Karpas-422 (cell line): ENCODE measurements at places on chromosomes 5 and 9. TPM values are rescaled to one million over a fixed set of nuclear protein-coding genes. Genes with fewer than 3 reads are reported as not detected.

NAIP gene
- total RNA-seq = 11.9 and 26.7 TPM in 2 replicates

GRCh38 chr5:40628407-40628806 lies 51.3 kb upstream of the PTGER4 start:
- H3K36me3 ChIP-seq = no peaks in the 10 kb centered on the region
- no peaks in the 10 kb centered on the region for H3K27me3 ChIP-seq
- no peak overlapping the region for H3K4me3 ChIP-seq
- no peak overlapping the region for H3K27ac ChIP-seq
- H3K4me1 ChIP-seq = no peaks in the 10 kb centered on the region

GRCh38 chr5:175902026-175902425 lies 30.6 kb downstream of the CPLX2 start:
- no peaks in the 10 kb centered on the region for H3K4me1 ChIP-seq
- no peak overlapping the region for H3K27ac ChIP-seq
- H3K36me3 ChIP-seq = no peaks in the 10 kb centered on the region
- no peaks in the 10 kb centered on the region for H3K27me3 ChIP-seq
- H3K4me3 ChIP-seq = no peak overlapping the region
- DNase-seq = no peak

DNA sequence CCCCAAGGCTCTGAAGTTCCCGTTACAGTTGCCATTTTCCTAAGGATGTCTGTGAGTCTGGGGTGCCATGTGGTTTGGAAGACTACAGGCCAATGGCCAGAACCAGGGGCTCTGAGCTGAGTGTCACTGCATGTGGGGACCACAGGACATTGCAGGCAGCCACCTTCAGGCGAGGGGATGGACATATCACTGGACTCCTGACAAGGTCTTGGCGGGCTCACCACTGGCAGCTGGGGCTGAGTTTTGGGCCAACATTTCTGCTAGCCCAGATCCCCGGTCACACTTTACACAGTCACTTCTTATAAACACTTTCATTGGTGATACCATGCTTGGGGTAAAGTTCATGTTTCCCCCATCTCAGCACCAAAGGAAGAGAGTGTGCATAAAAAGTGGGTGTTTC lies 109.8 kb downstream of the RASGRF2 start:
- H3K4me1 ChIP-seq = peaks cover 15% of the 10 kb centered on the region
- H3K36me3 ChIP-seq = peaks cover 17% of the 10 kb centered on the region; the same call in 1 of the 2 replicates
- H3K27me3 ChIP-seq = no peaks in the 10 kb centered on the region
- DNase-seq = no peak
- no peak overlapping the region for H3K27ac ChIP-seq
